ENCODE measurements at places on chromosomes 6 and 20.
A peak's percentile ranks its signal among the peaks of the same experiment; 100 is the strongest.

DNA sequence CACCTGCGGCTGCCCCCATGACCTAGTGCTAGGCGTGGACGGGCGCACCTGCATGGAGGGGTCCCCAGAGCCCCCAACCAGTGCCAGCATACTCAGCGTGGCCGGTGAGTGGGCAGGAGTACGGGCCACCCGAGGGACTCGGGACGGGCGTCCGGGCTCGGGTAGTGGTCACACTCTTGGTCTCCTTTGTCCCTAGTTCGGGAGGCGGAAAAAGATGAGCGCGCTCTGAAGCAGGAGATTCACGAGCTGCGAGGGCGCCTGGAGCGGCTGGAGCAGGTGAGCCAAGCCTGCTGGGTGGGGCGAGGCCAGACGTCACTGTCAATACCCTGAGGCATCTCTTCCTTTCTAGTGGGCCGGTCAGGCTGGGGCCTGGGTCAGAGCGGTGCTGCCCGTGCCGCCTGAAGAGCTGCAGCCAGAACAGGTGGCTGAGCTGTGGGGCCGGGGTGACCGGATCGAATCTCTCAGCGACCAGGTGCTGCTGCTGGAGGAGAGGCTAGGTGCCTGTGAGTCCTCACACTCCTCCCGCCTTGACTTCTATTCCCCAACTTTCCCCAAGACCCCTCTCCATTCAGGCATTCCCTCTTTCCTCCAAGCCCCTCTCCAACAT lies 2.9 kb downstream of the EGFL8 start:
- DNase-seq, result no peak

- DNase-seq, result no peak
Measured at GRCh38 chr6:154653853-154654252, 79.4 kb upstream of the SCAF8 start.

DNA sequence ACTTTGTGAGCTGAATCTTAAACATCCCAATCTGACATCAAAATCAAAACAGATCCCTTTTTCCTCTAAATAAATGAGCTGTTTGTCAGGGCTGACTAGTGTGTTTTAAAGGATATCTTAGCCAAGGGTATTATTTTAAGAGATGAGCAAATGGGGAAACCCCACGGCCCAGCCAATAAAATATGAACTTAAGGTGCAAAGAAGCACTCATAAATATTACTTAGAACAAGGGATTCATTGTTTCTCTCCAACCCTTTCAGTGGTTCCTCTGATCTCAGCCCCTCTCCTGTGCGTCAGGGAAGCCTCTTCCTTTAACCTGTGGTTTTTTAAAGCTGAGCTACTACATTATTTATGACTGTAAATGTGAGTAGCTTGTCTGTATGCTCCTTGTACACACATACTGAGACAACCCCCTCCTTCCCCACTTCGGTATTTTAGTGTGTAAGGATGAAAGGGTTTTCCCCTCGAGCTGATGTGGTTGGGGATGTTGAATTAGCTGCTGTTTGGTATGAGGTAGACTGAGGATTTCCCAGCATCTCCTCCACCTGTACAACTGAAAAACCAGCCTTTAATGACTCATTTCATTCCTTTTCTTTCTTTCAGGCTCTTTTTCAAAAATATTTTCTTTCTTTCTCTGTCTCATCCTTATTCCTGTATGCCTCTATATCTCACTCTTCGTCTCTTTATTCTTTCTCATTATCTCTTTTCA lies 6.5 kb downstream of the BMP5 start:
- DNase-seq, result no peak

- DNase-seq, result no peak
Measured at GRCh38 chr20:46814366-46815232, 80.0 kb upstream of the EYA2 start.

- DNase-seq, result no peak
Measured at GRCh38 chr20:41081276-41081814, 52.7 kb downstream of the TOP1 start.

DNA sequence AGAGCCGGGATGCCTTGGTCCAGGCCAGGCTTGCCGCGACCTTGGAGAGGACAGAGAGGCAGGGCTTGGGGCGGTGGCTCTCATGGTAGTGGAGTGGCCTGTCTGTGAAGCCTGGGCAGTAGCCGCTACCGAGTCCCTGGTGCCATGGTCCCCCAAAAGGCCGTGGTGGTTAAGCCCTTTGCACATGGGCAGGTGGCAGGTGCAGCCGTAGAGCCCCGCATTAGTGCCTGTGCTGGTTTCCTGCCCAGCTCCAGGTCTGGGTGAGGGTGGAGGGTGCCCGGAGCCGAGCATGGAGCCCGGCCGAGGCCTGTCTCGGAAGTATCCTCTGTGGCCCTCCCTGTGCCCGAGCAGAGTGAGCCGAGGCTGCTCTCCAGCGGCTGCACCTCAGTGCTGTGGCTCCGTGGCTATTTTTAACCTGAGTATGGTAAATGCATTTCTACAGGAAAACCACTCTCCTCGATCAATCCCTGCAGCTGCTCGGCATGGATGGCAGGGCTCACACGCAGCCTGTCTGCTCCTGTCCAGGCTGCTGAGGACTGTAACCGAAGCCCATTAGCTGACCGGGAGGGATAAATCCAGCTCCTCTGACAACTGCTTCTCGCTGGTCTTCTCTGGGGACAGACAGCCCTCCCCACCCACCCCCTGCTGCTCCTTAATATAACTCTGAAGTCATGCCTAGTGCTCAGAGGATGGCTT lies 36.3 kb upstream of the GATA5 start:
- no peak for DNase-seq

- no peak for DNase-seq
Measured at GRCh38 chr6:16665992-16666391, 95.3 kb downstream of the ATXN1 start.

DNA sequence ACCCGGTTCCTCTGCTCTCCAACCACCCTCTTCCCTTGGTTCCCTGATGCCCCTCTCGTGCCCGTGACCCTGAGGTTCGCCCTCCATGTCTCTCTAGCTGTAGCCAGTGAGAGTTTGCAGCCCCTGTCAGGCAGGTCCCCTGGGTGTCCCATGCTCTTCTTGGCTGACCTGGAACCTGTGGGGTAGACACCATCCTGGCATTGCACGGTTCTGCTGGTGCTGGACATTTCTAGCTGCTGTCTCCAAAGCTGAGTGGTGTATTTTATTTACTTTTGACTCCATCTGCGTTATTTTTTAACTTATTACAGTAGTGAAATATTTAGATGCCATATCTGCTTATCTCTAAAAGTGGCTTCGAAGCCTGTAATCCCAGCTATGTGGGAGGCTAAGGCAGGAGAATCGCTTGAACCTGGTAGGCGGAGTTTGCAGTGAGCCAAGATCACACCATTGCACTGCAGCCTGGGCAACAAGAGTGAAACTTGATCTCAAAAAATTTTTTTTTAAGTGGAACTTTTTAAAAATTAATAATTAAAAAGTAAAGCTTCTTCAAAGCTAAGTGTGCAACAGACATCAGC lies 12.5 kb downstream of the ENTPD6 start:
- DNase-seq, result no peak

DNA sequence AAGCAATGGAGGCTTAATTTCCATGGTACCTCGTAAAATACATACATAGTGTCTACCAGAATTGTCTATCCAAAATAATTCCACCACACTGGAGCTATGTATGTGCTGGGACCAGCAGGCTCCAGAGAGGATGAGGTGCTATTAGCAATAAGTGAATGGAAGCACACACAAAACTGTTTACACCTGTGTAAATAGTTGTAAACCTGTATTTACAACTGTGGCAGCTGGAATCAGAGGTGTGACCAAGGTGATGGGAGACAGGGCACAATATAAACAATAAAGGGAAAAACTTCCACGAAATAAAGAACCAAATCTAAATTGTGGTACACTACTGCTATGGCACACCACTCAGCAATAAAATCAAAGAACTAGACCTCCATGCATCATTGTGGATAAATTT lies 14.4 kb downstream of the RARS2 start:
- no peak for DNase-seq

DNA sequence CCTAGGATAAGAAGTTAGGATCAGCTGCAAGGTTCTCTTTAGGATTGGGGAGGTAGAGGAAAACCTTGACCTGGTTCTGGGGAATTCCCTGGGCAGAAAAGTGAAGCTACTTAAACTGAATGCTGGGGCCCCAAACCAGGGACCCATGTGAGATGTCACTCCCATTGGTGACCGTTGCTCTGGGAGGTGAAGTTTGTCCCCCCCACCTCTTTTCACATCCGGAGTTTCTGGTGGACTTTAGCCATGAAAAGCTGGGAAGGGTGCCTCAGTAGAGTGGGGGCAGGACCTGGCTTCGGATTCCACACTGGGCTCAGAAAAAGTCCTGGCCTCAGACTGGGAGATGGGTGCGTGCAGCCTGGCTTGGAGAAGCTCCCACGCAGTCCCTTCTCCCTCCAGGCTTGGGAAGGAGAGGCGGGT lies 13.2 kb downstream of the TJAP1 start:
- DNase-seq, result no peak

GRCh38 chr20:58889334-58889760 lies 36.8 kb downstream of the GNAS start:
- no peak for DNase-seq

GRCh38 chr6:99347804-99348203 lies 1.7 kb downstream of the FAXC start:
- DNase-seq, result peak; percentile 32

DNA sequence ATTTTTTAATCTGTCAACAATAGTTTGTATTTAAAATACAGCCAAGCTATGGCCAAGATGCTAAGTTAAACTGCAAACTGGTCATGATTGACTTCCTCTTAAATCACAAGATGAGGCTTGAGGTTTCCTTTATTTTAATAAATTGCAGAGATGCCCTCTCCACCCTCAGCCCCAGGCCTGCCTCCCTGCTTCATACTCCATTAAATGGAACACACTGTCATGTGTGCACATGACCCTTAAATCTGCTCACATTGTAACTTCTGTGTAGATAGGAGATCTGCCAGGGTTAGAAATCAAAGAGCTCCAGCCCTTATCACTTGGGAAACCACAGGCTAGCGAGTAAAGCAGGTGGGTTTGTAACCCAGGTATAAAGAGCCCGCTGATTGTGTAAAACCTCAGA lies 20.8 kb downstream of the DUSP22 start:
- DNase-seq, result no peak

- DNase-seq, result peak; percentile 7
Measured at GRCh38 chr6:130796313-130796905, 30.8 kb upstream of the SMLR1 start.

DNA sequence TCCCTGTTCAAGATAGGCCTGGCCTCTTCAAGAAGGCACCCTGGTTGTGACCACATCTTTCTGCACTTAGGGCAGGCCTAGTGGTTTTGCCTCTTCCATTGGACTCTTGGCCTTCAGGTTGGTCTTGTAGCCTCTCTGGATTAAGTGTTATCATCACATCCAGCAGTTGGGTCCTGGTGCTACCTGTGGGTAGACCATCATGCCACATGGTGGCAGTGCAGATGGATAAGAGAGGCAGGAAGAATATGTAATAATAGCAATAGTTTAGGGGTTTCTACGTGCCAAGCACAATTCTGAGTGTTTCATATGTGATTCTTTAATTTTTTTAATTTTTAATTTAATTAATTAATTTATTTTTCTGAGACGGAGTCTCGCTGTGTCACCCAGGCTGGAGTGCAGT lies 28.5 kb upstream of the SNRPB2 start:
- DNase-seq, result no peak

DNA sequence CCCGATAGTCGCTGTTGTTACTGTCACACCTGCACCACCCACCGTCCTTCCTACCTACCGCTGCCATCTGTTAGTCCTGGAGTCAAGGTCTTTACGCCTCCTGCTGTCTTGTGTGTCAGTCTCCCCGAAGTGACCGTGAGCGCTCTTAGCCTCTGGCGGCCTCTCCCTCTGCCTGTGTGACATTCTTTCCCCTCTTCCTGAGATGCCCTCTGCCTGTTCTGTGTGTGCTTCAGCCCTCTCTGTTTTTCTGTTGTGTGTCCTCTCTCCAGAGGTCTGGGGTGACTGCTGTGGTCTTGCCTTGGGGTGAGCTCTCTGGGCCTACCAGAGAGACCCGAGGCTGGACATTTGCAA lies 54.9 kb downstream of the TCP11 start:
- DNase-seq, result peak; percentile 16

DNA sequence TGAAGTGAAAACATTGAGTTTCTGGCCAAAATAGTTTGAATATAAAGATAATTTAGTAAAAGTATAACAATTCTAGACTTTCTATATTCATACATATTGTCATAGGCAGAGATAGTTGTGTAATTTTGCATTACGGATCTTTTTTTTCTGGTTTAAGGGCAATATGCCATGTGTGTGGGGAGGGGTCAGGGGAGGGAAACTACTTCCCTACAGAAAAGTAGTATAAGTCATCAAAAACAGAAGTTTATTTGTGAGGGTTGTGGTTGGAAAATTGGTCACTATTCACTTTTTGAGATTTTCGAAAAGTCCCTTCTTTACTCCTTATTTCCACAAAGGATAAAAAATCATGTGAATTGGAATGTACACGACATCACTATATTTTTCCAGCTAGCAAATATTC lies 288.2 kb upstream of the PREP start:
- no peak for DNase-seq

Measured in SK-N-SH (cell line).